ENCODE measurements at places on chromosomes 3 and 15. TPM values are rescaled to one million over a fixed set of nuclear protein-coding genes. Genes with fewer than 3 reads are reported as not detected.

GOLGA6L25 gene
- not detected for total RNA-seq

TRPM1 gene
- total RNA-seq, result not detected

GRCh38 chr15:86384186-86384585 lies 304.5 kb downstream of the AGBL1 start:
- no peak overlapping the region for H3K27ac ChIP-seq
- H3K4me1 ChIP-seq, result no peaks in the 10 kb centered on the region
- DNase-seq, result no peak
- peaks cover 7% of the 10 kb centered on the region for H3K27me3 ChIP-seq
- no peak overlapping the region for H3K4me3 ChIP-seq
- no peaks in the 10 kb centered on the region for H3K36me3 ChIP-seq

- H3K27me3 ChIP-seq, result no peaks in the 10 kb centered on the region
- H3K4me1 ChIP-seq, result no peaks in the 10 kb centered on the region
- H3K4me3 ChIP-seq, result no peak overlapping the region
- no peaks in the 10 kb centered on the region for H3K36me3 ChIP-seq
These were observed 50.9 kb downstream of the TLE3 start for GRCh38 chr15:70046679-70047369.

SLC12A8 gene
- total RNA-seq, result 30.7 TPM

- H3K27ac ChIP-seq, result no peak overlapping the region
- H3K36me3 ChIP-seq, result no peaks in the 10 kb centered on the region
- peaks cover 13% of the 10 kb centered on the region for H3K4me1 ChIP-seq
These were observed 1.8 kb upstream of the LSG1 start for GRCh38 chr3:194673761-194674160.

GRCh38 chr15:65421360-65422215 lies 1.2 kb downstream of the IGDCC4 start:
- DNase-seq, result no peak
- H3K4me3 ChIP-seq, result no peak overlapping the region
- H3K4me1 ChIP-seq, result peaks cover 9% of the 10 kb centered on the region
- no peak overlapping the region for H3K27ac ChIP-seq
- H3K36me3 ChIP-seq, result no peaks in the 10 kb centered on the region

DNA sequence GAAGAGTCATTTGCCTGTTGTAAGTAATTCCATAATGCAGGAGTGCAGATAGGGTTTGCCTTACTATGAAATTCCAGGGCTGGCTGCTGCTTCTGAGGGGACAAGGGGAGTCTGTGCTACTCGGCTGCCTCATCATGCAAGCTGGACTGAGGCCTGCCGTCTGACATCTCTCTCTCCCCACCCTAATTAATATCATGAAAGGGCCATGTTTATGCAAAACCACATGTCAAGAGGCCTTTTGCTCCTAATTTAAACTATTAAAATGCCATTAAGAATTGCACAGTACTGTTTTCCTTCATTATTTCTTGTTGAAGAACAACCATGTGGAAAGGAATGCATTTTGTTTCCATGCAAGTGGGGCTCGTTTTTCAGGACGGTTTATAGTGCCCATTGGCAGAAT lies 26.3 kb downstream of the CHST2 start:
- H3K27me3 ChIP-seq, result no peaks in the 10 kb centered on the region
- H3K4me3 ChIP-seq, result no peak overlapping the region
- DNase-seq, result no peak

DNA sequence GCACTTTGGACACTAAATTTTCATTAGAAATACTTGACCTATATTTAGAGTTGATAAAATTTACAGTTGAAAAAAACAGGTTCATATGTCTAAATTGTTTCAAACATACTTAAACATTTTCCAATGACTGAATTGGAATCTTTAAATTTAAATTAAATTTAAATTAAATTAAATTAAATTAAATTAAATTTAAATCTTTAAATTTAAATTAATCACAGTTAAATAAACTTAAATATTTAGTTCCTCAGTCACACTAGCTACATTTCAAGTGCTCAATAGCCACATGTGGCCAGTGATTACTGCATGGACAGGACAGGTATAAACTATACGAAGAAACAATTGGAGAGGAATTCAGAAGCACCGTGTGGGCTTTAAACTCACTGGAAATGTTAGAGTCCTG lies 16.8 kb downstream of the LRRC3B start:
- H3K27me3 ChIP-seq, result no peaks in the 10 kb centered on the region
- DNase-seq, result no peak

MED12L gene
- total RNA-seq, result 3.0 TPM

DNA sequence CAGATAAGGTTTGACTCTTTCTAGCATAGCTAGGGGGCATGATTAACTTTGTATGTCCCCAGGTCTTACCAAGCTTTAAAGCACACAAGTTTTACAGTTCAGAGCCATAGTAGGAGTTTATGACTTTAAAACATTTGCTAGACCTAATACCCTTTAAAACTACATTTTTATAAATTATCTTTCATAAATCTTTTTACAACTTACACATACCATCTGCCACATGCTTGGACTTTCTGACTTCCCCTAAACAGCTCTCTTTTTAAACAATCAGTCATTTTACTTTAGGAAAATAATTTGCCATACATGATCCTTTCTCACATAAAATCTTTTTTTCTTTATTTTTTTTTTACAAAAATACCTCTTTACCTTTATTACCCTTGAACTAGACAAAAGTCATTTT lies 735.3 kb upstream of the CADM2 start:
- H3K36me3 ChIP-seq, result no peaks in the 10 kb centered on the region
- H3K27me3 ChIP-seq, result no peaks in the 10 kb centered on the region
- H3K4me1 ChIP-seq, result no peaks in the 10 kb centered on the region
- no peak overlapping the region for H3K27ac ChIP-seq

GRCh38 chr3:127588806-127589577 lies 1.5 kb downstream of the TPRA1 start:
- H3K27me3 ChIP-seq, result no peaks in the 10 kb centered on the region
- H3K4me3 ChIP-seq, result peak overlapping the region; percentile 70
- peak; percentile 70 for DNase-seq
- H3K4me1 ChIP-seq, result peaks cover 22% of the 10 kb centered on the region
- H3K36me3 ChIP-seq, result no peaks in the 10 kb centered on the region

DNA sequence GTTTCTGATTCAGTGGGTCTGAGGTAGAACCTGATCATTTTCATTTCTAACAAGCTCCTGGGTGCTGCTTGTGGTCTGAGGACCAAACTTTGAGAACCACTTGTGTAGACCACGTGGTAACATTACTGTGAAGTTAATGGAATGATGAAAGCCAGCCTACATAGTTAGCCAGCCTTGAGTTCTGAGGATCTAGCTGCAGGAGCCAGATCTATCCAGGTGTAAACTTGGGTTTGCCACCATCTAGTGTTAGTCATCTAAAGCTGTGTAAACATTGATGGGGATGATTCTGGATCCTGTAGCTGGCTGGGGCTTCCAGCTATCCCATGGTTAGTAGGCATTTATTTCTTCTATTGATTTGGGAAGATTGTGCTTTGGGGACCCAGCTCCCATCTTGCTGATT lies 170.0 kb downstream of the TMEM108 start:
- peaks cover 25% of the 10 kb centered on the region for H3K27me3 ChIP-seq
- H3K4me3 ChIP-seq, result no peak overlapping the region
- H3K36me3 ChIP-seq, result no peaks in the 10 kb centered on the region

- no peaks in the 10 kb centered on the region for H3K27me3 ChIP-seq
- no peak for DNase-seq
- no peak overlapping the region for H3K4me3 ChIP-seq
These were observed 17.8 kb upstream of the THUMPD3 start for GRCh38 chr3:9345041-9345440.

- no peak overlapping the region for H3K27ac ChIP-seq
- no peaks in the 10 kb centered on the region for H3K27me3 ChIP-seq
- no peak overlapping the region for H3K4me3 ChIP-seq
- no peak for DNase-seq
- H3K4me1 ChIP-seq, result no peaks in the 10 kb centered on the region
These were observed 45.7 kb downstream of the MORC1 start for GRCh38 chr3:109072194-109072593.

IL12A gene
- total RNA-seq, result 0.28 TPM

CYP8B1 gene
- total RNA-seq, result not detected

GRCh38 chr3:10417847-10418246 lies 87.5 kb downstream of the ATP2B2 start:
- H3K27ac ChIP-seq, result no peak overlapping the region
- H3K27me3 ChIP-seq, result peaks cover 97% of the 10 kb centered on the region
- no peak overlapping the region for H3K4me3 ChIP-seq
- no peaks in the 10 kb centered on the region for H3K36me3 ChIP-seq

DNA sequence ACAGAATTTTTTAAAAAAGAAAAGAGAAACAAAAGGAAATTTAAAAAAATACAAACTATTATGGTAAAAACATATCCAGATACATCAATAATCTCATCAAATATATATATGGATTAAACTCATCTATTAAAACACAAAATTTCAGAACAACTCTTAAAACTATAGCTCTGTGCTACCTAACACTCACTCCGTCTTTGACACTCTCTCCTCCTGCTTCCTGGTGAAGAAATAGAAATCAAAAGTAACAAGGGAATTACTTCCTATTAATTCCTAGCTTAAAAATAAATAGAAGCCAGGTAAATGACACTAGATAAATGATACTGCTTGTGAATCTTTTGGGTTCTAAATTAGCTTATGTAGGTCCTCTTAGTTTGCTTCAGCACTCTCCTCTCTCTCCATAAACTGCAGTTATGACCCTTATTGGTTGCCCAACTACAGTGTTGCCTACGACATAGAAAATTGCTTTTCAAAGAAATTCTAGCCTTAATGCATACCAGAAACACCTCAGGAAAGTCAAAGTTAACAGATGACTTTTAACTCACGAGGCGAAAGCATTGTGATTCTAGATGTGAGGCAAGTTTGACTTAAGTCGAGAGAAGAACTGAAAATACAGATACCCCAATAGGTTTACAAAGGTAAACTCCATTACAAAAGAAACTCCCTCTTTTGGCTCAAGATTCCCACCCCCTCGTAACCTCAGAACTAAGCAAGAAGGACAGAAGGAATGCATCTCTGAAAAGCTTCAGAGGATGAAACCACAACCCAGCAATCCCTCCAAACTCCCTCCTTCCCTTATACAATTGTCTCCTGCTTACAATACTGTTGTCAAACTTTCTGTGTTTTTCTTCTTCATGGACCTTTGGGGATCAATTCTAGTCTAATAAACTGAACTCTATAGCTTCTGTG lies 394.7 kb downstream of the FGF12 start:
- no peak for DNase-seq
- no peaks in the 10 kb centered on the region for H3K36me3 ChIP-seq
- H3K4me1 ChIP-seq, result no peaks in the 10 kb centered on the region
- no peak overlapping the region for H3K4me3 ChIP-seq
- no peaks in the 10 kb centered on the region for H3K27me3 ChIP-seq

DNA sequence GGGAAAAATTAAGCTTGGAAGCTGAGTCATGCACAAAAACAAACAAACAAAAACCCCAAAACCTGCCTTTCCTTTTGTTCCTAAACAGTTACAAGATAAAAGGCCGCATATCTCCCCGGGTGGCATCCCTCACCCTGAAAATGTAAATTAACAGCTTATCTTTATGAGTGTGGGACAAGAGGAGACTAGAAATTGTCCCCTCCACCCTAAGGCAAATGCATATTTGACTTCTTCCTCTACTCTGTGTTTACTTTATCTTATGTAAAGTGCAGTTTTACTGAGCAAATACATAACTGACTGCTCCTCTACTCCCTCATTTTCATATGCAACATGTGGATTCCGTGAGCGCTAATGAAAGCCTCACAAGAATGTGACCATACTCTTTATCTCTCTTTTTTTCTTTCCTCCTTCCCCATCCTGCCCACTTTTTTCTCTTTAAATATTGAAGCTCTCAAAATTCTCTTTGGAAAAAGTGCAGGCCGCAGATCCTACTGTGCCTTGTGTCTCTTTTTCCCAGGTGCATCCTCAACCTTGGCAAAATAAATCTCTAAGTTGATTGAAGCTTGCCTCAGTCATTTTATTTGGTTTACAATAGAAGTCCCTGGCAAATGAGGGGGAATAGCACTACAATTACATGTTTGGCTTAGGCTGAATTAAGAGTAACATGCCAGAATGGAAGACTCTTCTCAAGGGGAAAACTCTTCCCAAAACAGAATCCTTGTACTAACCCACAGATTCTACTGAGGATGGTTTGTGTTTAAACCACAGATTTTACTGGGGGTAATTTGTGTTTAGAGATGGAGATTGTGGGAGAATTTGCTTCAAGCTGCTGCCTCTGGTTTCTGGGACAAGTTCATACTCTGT lies 72.7 kb upstream of the WDR72 start:
- no peak for DNase-seq
- H3K27ac ChIP-seq, result no peak overlapping the region
- H3K27me3 ChIP-seq, result no peaks in the 10 kb centered on the region
- H3K36me3 ChIP-seq, result no peaks in the 10 kb centered on the region

CYP1A2 gene
- total RNA-seq, result not detected

DNA sequence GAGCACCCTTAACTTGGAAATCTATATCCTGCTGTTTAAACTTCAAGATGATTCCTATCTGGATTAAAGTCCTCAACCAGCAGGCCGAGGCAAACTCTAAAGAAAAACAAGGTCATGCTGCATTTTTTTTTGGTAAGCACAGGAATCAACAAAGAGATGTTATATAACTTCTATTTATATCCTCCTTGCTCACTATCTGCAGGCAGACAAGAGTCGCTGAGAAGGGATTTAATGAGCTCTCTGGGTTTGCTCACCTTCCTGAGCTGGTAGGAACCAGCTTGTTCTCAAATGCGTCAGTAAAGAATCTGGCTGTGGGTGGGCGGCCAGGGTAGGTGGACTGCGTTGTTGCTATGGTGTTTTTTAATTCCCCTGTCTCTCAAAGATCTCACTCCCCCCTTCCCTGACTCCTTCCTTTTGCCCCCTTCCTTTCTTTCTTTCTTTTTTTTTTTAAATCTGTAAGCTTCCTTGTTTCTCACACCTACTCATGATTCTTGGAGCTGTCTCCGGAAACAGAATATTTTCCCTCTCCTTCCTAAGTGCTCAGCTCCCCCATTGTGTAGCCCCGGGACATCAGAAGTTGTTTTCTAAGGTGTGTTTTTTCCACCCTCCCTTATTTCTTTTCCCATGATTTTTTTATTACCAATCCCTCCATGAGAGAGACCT lies 228.8 kb upstream of the BHLHE40 start:
- H3K27me3 ChIP-seq, result no peaks in the 10 kb centered on the region
- H3K36me3 ChIP-seq, result no peaks in the 10 kb centered on the region
- H3K27ac ChIP-seq, result peak overlapping the region; percentile 61
- H3K4me3 ChIP-seq, result no peak overlapping the region
- H3K4me1 ChIP-seq, result peaks cover 19% of the 10 kb centered on the region
- DNase-seq, result no peak

AP4E1 gene
- 5.7 TPM for total RNA-seq

NCKIPSD gene
- 40.0 TPM for total RNA-seq

C2CD4B gene
- total RNA-seq, result not detected

GRCh38 chr3:79236496-79236895 lies 531.3 kb downstream of the ROBO1 start:
- no peaks in the 10 kb centered on the region for H3K4me1 ChIP-seq
- no peak for DNase-seq
- H3K27ac ChIP-seq, result no peak overlapping the region
- no peak overlapping the region for H3K4me3 ChIP-seq
- H3K36me3 ChIP-seq, result no peaks in the 10 kb centered on the region
- no peaks in the 10 kb centered on the region for H3K27me3 ChIP-seq

DNA sequence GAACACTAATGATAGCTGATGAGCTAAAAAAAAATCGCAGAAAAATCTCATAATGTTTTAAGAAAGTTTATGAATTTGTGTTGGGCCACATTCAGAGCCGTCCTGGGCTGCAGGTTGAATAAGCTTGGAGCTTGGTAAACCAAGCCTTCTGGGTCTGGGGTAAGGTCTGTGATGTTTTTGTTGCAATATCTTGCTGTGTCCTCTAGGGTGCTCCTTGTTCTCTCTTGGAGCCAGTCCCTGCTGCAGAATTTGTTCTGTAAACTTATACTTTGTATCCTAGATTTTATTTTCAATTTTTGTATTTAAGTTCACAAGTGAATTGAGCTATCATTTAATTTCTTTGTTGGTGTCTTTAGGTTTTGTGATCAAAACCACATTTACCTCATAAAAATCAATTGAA lies 143.7 kb downstream of the NR1D2 start:
- H3K27ac ChIP-seq, result no peak overlapping the region
- no peak overlapping the region for H3K4me3 ChIP-seq
- H3K4me1 ChIP-seq, result no peaks in the 10 kb centered on the region
- no peaks in the 10 kb centered on the region for H3K36me3 ChIP-seq
- no peaks in the 10 kb centered on the region for H3K27me3 ChIP-seq
- DNase-seq, result no peak

Measured in PC-9 (cell line).